ENCODE measurements at places on chromosomes 7 and 10. TPM values are rescaled to one million over a fixed set of nuclear protein-coding genes. Genes with fewer than 3 reads are reported as not detected.

Gene PLEKHS1
- 36.7 TPM for total RNA-seq

DNA sequence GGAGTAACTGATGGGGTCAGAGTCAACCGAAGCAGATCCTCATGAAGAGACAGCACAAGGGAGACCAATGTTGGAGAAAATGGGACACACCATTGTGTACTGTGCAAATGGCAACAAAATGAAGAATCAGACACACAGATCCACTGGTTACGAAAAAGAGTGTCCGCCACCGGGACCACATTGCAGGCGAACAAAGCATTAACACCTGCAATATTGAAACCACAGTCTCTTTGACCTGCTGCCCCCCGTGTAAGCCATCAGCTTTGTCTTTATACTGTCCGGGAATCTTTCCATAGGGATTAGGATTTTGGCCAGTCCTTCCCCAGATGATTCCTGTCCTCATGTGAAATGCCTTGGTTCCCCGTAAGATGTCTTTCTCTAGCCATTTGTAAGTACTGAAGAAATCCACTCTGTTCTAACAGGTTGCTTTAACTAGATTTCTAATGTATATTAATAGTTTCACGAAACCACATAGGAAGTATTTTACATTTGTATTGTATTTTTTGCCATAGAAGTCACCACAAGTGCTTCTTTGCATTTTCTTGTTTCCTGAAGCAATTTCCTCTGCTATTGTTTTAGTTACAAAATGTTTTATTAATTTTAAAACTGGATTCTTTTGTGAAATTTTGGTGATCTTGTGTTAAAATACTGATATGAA is 140.8 kb upstream of the NFE2L3 start:
- no peak overlapping the region for H3K4me3 ChIP-seq
- no peaks in the 10 kb centered on the region for H3K4me1 ChIP-seq
- no peak overlapping the region for H3K27ac ChIP-seq
- no peaks in the 10 kb centered on the region for H3K27me3 ChIP-seq

Gene AKR1D1
- not detected for total RNA-seq

DNA sequence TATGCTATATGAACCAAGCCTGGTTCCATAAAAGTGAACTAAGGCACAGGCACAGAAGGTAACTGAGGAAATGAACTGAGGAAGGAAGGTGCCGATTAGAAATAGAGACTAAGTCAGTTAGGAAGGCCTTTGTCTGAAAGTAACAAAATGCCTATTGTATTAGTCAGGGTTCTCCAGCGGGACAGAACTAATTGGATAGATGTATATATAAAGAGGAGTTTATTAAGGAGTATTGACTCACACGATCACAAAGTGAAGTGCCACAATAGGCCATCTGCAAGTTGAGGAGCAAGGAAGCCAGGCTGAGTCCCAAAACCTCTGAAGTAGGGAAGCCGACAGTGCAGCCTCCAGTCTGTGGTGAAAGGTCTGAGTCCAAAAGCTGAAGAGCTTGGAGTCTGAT is 13.9 kb upstream of the PLXNA4 start:
- H3K27ac ChIP-seq: no peak overlapping the region
- no peaks in the 10 kb centered on the region for H3K4me1 ChIP-seq
- H3K36me3 ChIP-seq: no peaks in the 10 kb centered on the region
- no peak overlapping the region for H3K4me3 ChIP-seq
- no peaks in the 10 kb centered on the region for H3K27me3 ChIP-seq
- DNase-seq: no peak

Gene PKD2L1
- total RNA-seq: 1.8 TPM

- DNase-seq: no peak
- H3K27me3 ChIP-seq: no peaks in the 10 kb centered on the region
- H3K27ac ChIP-seq: no peak overlapping the region
- H3K36me3 ChIP-seq: no peaks in the 10 kb centered on the region
Measured at GRCh38 chr7:96558530-96558929, 151.1 kb downstream of the SEM1 start.

DNA sequence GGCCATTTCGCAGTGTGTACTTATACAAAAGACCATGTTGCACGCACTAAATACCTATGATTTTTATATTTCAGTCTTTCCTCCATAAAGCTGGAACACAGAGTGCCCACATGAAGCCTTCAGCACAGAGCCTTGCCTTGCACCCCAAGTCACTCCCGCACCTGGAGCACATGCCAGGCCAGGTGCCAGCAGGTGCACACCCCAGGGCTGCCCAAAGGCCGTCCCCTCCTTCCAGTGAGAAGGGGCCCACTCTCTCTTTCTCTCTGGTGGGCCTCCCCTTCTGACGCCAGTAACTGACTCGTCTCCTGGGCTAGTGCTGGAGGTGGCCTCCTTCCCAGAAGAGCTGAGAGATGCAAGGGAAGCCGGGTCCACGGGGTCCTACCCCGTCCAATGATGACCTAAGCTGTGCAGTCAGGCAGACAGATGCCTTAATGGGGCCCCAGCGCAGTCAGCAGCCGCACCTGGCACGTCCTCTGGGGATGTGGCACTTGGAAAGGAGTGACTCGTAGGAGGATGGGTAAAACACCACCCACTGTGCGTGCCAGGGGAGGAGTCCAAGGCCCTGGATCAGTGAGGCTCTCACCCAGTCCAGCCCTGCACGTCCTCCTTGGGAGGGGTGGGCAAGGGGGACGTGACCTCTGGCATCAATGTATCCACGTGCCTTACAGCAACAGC is 17.7 kb upstream of the SHH start:
- H3K4me1 ChIP-seq: no peaks in the 10 kb centered on the region
- H3K27ac ChIP-seq: no peak overlapping the region
- DNase-seq: no peak
- H3K4me3 ChIP-seq: no peak overlapping the region
- no peaks in the 10 kb centered on the region for H3K27me3 ChIP-seq

Gene CYP3A4
- 0.34 TPM for total RNA-seq

Data from upper lobe of left lung (tissue), 6 donors.